ENCODE measurements at places on chromosomes 1 and 21. TPM values are rescaled to one million over a fixed set of nuclear protein-coding genes. Genes with fewer than 3 reads are reported as not detected.

The RPS27 gene
- 1,603 TPM for polyA plus RNA-seq

The TRAF3IP3 gene
- 0.16 TPM for polyA plus RNA-seq

DNA sequence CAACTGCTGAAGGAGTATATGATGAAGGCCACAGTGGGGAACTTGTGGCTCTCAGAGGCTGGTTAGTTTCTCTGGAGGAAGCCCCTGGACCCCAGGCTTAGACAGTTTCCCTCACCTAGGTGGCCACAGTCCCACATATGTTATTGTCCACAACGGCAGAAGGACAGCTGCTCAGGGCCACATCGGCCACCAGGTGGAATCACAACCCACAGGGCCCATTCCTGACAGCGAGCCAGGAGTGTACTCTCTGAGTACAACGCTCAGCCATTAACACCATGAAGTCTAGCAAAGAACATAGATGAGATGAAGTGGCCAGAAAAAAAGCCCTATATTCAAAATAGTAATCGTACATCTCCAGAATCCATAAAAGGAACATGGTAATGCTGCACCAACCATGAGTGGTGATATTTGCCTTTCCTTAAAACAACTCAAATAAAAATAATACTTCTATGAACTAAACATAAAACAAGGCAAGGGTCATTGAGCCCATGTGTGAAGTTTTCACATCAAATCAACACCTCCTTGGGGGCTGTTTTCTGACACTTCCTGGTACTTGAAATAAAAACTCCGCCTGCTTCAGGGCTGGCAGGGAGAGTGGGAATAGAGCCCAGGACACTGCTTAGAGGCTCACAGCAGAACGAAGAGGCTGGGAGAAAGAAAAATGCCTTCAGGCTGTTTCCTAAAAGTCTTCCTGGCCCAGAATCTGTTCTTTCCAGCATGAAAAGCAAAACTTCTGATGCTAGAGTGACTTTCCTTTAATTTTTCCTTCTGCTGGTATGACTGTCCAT lies 383.3 kb downstream of the HHAT start:
- no peak for DNase-seq

GRCh38 chr1:165189913-165190312 lies 166.6 kb downstream of the LMX1A start:
- no peak for DNase-seq

The LCE1D gene
- not detected for polyA plus RNA-seq

- no peak for DNase-seq
Measured at GRCh38 chr1:10637400-10637799, 159.0 kb downstream of the CASZ1 start.

GRCh38 chr1:230145505-230145899 lies 78.5 kb downstream of the GALNT2 start:
- no peak for DNase-seq

DNA sequence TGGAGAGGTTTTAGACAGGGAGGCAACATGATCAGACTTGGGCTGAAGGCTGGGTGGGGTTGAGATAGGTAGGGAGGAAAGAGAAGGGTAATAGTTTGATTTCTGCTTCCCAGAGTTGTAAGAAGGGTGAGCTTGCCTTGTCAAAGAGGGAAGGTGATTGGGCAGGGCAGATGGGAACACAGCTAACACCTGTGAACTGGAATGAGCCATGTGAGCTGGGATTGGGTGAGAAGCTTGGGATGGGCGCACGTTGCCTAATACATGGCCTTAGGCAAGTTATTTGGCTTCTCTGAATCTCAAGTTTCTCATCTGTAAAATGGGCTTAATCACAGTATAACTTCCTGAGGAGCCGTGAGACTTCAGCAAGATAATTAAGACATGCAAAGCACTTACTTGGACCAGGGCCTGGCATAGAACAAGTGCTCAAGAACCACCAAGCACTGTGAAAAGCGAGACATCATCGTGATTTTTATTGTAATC lies 33.8 kb upstream of the ID3 start:
- DNase-seq: no peak

GRCh38 chr1:63012339-63012738 lies 228.4 kb downstream of the ATG4C start:
- DNase-seq: no peak

GRCh38 chr1:101496109-101496508 lies 259.3 kb downstream of the S1PR1 start:
- DNase-seq: no peak

The ANKRD35 gene
- 2.2 TPM for polyA plus RNA-seq

The NCMAP gene
- polyA plus RNA-seq: 2.7 TPM

The BTBD19 gene
- polyA plus RNA-seq: 16.8 TPM

GRCh38 chr1:156543066-156543465 lies 29.3 kb downstream of the IQGAP3 start:
- DNase-seq: no peak

- DNase-seq: no peak
Measured at GRCh38 chr1:181637998-181638397, 154.7 kb downstream of the CACNA1E start.

GRCh38 chr1:229101011-229101871 lies 169.7 kb upstream of the RAB4A start:
- DNase-seq: no peak

DNA sequence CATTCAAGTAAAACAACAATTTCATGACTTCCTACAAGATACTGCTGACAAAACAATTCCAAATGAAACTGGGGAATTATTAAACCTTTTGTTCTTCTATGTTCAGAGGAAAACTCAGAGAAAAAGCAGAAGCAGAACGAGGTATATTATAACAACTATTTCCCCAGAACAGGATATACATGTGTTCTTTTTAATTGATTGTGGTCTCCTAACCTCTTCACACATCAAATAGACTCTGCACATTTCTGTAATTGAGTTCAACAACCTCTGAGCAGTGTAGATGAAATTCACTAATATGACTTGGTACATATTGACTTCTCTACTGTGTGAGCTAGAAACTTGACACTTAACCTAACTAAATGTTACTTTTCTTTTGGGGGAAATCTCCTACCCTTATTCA lies 584.2 kb downstream of the NEGR1 start:
- no peak for DNase-seq

DNA sequence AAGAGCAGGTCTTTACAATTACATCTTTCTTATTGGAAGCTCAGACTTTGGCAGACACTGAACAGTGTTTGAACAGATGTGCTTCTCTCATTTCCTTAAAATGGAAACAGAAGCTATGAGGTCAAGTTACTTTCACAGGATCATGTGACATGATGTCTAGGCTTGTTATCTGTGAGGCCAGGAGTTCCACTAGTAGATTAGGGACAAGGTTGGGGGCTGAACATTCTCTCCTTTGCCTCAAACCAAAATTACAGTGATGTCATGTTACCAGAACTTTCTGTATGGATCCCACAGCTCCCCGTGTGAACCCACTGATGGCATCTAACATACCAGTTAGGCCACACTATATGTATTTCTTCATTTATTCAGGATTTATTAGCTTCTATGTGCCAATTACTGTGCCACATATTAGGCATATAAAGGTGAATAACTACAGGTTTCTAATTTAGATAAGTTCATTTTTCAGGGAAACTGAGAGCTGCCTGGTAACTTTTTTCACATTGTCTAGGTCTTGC lies 6.0 kb downstream of the DYNLT5 start:
- no peak for DNase-seq

GRCh38 chr21:29637134-29637533 lies 302.7 kb downstream of the GRIK1 start:
- DNase-seq: no peak

- no peak for DNase-seq
Measured at GRCh38 chr1:225435957-225436392, 8.1 kb upstream of the LBR start.

DNA sequence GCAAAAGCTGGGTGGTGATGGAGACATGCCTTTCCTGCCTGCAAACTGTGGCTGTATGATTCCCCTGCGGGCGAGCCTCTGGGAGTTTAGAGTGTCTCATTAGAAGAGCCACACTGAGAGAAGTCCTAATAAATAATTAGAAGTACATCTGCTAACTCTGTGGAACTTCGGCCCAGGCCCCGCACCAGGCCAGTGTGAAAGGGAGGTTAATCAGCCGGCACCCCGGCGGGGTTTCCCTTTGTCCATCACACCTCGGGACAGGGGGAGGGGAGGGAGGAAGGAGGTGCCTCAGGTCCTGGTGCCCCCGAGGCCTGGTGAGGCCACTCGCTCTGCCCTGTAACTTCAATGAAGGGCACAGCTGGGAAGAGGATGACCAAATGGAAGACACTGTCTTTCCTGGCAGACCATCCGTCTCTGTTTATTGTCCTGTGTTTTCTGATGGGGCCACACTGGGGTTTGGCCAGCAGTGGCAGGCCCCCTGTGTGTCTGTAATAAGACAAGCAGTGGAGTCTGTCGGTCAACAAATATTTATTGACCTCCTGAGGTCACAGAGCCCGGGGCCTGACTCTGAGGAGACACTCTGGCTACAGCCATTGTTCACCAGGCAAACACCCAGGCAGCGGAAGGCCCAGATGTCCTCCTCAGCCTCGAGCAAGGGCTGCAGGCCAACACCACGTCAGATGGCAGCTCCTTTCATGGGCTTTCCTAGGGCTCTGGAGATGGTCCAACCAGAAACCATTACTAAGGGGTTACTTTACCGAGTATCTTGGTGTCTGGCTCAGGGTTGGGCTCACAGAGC lies 267.5 kb upstream of the RAB4A start:
- DNase-seq: peak; percentile 28

DNA sequence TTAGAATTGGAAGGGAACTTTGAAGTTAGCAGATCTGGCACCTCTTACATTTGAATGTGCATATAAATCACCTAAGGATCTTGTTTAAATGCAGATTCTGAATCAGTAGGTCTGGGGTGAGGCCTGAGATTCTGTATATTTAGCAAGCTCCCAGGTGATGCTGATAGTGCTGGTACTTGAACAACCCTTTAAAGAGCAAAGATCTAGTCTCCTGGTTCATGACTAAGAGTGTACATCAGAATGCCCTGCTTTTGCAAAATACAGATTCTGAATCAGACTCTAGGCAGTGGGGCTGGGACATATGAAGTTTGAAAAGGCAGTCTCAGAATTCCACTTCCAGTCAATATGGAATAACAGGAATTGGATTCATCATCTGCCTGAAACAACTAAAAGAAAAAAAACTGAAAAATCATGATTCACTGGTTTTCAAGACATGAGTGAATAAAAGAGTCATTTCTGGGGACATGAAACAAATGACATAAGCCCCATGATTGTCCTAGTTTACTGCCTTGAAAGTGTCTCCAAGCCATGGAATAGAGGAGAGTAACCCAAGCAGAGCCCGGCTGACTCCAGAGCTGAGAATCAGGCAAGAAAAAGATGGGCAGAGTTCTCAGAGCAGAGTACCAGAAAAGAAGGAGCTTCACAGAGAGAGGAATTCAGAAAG lies 149.6 kb upstream of the SGIP1 start:
- DNase-seq: no peak

DNA sequence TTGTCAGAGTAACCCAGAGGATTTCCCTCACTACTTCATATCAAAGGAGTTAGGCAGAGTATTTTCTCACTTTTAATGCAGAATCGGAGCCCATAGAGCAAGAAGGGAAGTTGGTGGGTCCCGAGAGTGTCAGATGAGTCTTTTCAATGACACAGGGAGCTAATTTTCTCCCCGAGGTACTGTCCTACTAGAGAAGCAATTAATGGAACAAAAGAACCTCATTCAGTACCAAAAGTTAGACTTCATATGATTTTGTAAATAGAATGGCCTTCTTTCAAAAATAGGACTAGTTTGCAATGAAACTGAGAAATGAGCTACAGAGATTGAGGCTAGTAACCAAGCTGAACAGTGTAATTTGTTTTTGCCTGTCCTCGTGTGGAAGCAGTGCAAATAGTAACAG lies 3.9 kb downstream of the NCAM2 start:
- no peak for DNase-seq

GRCh38 chr1:239125893-239126292 lies 260.5 kb upstream of the CHRM3 start:
- no peak for DNase-seq

GRCh38 chr1:241465673-241466072 lies 53.9 kb downstream of the FH start:
- no peak for DNase-seq

- no peak for DNase-seq
Measured at GRCh38 chr1:25573961-25574360, 30.6 kb downstream of the LDLRAP1 start.

DNA sequence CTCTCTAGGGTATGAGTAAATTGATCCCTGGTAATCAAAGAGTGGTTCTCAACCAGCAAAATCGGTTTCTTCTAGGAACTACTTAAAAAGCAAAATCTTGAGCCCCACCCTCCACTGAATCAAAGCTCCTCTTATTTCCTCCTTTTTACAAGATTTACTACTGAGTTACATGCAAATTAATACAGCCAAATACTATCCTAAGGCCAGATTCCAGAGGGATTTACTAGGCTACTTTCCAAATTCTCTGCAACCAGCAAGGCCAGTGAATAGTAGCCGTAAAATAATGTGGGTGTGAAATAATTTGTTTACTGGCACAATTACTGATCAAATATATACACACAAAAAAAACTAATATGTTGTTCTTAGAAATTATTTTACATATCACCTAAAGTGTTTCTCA lies 1583.8 kb downstream of the NCAM2 start:
- no peak for DNase-seq

DNA sequence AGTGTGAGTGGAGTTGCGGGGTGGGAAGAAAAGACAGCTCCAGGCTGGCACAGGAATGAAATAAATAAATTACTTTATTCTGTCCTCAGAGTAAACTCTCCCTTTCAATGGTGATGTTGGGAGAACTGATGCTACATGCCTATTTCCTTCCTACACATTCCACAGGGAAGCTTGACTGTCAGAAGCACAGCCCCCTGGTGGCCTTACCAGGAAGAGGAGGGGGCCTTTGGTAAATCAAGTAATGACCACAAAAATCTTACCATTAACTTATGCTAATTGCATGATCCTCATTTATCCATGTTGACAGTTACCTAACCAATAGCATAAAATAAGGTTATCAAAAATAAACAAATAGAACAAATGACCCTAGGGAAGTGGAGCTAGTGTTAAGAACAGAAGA lies 605.0 kb upstream of the PKN2 start:
- no peak for DNase-seq

The XCL1 gene
- polyA plus RNA-seq: 0.24 TPM

- DNase-seq: no peak
Measured at GRCh38 chr1:205843036-205843859, 6.7 kb downstream of the PM20D1 start.

The MROH7 gene
- polyA plus RNA-seq: 0.95 TPM

DNA sequence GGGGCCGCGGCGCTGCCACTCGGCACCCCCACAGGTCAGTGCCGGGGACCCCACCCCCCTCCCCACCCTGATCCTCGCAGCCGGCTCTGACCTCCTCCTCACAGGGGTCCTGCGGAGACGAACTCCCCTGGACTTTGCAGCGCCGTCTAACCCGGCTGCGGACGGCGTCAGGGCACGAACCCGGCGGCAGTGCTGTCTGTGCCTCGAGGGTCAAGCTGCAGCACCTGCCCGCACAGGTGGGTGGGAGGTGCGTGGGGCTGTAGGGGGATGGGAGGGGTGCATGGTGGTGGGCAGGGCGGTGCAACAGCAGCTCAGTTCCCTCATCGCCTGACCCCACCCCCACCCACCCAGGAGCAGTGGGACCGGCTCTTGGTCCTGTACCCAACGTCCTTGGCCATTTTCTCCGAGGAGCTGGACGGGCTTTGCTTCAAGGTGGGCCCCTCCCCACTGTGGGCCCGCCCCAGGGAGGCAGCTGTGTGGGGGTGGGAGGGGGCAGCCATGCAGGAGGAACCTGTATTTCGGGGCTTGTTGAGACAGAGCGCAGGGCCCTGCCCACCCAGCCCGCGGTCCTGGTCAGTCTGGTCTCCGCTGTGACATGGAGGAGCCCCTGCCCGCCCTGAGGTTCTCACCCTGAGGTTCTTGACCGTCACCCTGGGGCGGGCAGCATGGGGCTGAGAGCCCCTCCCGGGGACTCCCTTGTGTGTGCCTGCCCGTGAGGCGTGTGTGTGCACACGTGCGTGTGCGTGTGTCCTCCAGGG lies 4.9 kb downstream of the PLEKHN1 start:
- DNase-seq: no peak

The HLX gene
- polyA plus RNA-seq: 5.9 TPM

- DNase-seq: no peak
Measured at GRCh38 chr1:226274138-226274537, 34.8 kb downstream of the LIN9 start.
